Epithelial cell of esophagus (primary cell): ENCODE measurements at places on chromosomes 1 and 21.

DNA sequence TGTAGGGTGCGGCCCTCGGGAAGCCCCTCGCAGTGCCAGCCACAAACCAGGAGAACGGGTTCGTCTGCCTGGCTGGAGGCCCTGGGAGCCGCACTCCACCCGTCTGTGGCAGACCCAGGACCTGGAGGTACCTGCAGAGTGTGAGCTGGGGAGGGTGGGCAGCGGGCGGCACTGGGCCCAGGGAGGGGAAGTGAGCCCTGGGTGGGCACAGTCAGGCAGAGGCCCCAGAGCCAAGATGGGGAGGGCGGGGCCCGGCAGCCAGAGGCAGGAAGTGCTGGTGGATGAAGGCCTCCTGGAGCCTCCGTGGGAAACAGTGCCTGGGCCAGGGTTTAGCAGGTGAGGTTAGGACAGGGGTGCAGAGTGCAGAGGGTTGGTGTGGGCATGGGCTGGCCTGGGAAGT lies 4.0 kb upstream of the PEX10 start:
- DNase-seq = peak; percentile 65

DNA sequence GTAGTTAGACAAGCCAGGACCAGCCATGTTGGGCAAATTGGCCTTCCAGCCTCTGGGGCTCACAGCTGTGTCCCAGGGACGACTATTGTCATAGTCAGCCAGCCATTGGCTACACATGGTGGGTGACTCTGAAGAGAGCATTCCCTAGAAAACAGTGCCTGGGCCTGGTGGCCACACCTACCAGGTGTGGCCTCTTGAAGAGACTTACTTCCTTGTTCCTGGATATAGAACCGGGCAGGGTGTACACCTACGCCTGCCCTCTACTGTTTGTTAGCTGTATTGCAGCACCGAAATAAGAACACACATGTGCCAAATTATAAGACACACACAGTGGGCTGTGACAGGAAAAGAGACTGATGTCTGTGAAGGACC lies 134.6 kb upstream of the ARHGEF16 start:
- peak; percentile 37 for DNase-seq

GRCh38 chr1:152440635-152441471 lies 26.8 kb upstream of the CRNN start:
- DNase-seq = peak; percentile 81

GRCh38 chr1:175222296-175222938 lies 29.8 kb upstream of the KIAA0040 start:
- DNase-seq = peak; percentile 96

DNA sequence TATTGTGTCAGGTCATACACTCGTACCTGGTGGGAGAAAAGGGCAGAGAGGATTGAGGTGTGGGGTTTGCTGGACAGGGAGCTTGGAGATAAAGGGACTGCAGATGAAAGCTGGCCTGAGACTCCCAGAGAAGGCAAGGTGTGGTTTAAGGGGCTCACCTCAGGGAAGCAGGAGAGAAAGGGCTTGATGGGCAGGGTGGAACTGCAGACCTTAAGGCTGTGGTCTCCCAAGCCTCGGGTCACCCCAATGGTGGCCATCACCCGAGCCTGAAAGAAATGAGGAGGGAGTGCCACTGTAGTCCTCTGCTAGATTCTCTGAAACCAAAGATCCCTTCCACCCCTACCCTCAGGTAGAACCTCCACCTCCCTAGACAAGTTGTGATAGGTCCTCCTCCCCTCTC lies 3.7 kb upstream of the RHOC start:
- no peak for DNase-seq

DNA sequence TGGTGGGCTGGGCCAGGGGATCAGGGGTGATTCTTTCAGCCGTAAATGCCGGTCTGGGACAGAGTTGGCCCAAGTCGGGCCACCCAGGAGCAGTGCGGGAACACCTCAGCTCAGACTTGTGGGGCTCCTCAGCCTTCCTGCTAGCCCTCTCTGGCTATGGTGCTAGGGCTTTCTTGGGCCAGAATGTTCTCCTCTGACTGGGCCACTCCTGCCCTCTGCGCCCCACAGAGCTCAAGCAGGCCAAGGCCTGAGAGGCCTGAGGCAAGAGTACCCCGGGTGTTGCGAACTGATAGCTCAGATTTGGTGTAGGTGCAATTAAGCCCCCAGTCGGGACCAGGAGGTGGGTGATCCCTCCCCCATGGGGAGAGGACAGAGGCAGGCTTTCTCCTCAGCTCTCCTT lies 51.8 kb downstream of the LGR6 start:
- DNase-seq = no peak

- no peak for DNase-seq
Observed at GRCh38 chr1:226903819-226904716, 33.7 kb downstream of the PSEN2 start.

- DNase-seq = no peak
Observed at GRCh38 chr21:45835301-45836267, 146.0 kb upstream of the COL6A1 start.

GRCh38 chr1:41626616-41627375 lies 142.3 kb upstream of the EDN2 start:
- DNase-seq = peak; percentile 93

DNA sequence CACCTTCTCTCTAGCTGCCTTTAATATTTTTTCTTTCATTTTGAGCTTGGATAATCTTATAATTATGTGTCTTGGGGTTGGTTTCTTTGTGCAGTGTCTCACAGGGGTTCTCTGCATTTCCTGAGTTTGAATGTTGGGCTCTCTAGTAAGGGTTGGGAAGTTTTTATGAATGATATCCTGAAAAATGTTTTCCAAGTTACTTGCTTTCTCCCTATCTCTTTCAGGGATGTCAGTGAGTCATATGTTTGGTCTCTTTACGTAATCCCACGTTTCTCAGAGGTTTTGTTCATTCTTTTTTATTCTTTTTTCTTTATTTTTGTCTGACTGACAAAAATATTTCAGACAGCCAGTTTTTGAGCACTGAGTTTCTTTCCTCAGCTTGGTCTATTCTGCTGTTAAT lies 55.4 kb upstream of the CCDC190 start:
- peak; percentile 72 for DNase-seq

DNA sequence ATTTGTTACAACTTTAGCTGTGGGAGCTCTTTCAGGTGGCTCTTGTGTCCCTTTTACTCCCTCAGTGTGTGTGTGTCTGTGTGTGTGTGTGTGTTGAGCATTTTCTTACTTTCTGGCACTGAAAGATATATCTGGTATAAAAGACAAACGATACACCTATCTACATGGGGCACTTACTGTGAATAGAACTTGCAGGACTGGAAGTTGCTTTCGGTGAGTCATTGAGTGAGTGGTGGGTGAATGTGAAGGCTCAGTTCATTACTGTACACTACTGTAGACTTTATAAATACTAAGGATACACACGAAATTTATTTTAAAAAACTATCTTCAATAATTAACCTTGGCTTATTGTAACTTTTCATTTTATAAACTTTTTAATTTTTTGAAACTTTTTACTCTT lies 38.7 kb downstream of the BTBD8 start:
- DNase-seq = peak; percentile 86

DNA sequence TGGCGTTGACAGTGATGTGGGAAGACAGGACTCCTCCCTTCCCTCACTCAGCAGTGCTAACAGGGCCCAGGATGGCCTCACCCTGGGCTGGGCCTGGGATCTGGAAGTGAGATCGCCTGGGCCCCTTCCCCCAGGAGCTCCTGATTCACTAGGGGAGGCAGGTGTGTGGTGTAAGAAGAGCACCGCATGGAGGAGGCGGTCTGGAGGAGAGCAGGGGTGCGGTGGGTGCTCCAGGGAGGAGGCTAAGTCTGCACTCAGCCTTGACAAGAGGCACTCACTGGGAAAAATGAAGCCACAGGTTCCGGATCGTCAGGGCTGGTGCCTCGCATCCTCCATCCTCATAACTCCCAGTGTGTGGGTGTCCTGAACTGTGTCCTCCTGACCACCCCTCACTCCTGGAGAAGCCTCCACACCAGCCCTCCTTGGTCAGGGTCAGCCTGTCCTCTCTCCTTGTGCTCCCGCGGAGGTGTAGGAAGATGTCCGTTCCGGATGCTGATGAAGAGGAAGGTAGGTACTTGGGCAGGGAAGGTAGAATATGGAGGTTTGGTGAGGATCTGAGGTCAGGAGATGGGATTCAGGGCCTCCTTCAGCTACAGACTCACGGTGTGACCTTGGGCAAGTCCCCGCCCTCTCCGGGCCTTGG lies 142.1 kb upstream of the WNT4 start:
- no peak for DNase-seq

GRCh38 chr1:234924450-234925355 lies 203.9 kb downstream of the TOMM20 start:
- DNase-seq = no peak

DNA sequence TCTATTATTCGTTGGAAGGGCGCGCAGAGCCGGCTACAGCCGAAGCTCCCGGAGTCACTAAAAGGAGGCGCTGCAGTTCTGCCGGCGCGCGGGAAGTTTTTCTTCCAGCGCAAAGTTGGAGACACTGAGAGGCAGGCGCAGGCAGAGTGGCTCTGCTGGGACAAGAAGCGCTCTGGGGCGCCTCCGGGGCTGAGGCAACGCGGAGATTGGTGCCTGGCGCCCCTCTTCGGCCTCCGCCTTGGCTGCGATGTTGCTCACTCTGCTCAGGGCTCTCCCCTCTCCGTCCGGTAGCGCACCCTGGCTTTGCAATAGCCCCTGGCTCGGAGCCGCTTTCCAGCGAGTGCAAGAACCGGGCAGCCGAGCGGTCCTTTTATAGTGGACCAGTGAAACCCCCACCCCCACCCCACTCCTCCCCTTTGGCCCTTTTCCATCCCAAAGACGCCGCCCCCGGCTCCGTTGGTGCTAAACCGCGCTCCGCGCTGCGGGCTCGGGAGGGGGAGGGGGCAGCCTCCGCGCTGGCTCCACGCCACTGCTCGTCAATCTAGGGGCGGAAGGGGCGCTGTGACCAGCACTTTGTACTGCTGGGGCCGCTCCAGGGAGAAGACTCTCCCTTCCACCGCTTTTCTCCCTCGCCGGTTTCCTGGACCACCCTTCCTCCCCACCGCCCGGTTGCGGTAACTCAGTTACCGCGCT lies at the start of gene ADAMTS1:
ADAMTS1 (minus strand) TSS at position 344 of the 693 bp plus-strand sequence. CDS start 455 bp downstream, outside the sequence.
- DNase-seq = peak; percentile 66

GRCh38 chr1:96481409-96481808 lies 240.2 kb upstream of the PTBP2 start:
- DNase-seq = no peak

DNA sequence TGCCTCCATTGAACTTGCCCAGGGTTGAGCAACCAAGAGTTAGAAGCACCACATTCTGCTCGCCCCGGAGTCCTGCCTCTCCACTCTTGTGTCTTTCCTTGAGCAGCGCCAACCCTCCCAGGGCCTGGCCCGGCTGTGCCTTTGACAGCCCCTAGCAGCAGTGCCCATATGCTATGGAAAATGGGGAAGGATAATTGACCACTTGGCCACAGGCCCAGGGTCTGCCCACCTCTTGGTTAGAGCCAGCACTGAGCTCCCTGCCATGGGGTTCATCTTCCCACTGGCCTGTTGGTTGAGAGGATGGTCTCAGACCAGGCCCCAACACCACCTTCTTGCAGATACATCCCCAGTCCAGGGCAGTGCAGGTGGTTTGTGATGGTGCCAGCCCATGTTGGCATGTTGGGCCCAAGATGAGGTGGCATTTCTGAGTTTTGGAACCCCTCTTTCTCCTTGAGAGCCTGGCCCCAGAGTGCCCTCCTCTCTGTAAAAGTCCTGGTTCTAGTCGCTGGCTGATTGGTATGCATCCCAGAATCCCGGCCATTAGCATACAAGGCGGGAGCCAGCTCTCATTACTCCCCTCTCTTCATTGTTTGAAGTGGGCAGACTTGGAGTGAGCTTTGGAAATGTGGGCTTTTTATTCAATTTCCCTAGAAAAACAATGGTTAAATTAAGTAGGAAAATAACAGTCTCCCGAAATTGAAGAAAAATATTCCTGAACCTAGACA lies 7.6 kb downstream of the ARHGEF10L start:
- DNase-seq = no peak

DNA sequence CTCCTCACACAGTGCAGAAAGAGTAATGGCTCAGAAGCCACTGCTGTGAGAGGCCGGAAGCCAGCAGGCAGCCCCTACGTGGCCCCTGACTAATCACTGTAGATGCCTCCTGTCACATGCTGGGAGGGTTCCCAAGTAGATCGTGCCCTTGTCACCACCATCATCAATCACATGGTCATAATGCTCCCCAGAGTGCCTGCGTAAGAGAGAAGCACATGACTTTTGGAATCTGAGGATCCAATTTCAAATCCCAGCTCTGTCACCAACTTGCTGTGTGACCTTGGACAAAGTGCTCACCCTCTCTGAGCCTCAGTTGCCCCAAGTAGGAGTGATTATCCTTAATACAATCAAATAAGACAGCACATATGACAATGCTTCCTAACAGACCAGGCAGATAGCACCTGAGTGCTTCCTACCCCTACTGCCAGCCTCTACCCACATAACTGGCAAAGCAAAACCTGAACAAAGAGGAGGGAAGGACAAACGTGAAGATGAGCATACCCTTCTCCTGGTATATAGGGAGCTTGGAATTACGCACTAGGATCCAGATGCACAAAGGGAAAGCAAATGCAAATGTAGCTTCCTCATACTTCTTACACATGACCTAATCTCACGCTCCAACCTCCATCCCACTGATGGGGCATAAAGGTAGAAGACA lies 65.7 kb downstream of the SDC3 start:
- DNase-seq = no peak

DNA sequence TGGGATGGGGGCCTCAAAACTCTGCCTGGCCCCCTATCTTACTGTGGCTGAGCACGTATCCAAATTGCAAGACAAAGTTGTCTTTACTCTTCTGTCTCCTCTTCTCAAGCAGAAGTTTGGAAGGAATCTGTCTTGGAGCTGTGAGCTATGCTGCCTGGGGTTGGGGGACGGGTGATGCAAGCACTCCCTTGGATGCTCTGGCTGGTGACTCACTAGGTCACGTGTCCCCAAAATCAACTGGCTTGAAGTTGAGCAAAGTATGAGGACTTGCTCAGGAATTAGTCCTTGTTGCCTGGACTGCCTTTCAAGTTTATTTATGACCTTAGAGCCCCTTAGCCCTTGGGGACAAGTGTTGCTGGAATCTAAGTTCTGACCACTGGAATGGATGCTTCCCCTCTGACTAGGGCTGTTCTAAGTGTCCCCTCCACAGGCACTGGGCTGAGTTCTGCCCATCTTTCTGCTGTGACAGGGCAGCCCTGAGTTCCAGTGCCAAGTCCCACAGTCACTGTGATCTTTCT lies 269.5 kb downstream of the HHAT start:
- peak; percentile 87 for DNase-seq

DNA sequence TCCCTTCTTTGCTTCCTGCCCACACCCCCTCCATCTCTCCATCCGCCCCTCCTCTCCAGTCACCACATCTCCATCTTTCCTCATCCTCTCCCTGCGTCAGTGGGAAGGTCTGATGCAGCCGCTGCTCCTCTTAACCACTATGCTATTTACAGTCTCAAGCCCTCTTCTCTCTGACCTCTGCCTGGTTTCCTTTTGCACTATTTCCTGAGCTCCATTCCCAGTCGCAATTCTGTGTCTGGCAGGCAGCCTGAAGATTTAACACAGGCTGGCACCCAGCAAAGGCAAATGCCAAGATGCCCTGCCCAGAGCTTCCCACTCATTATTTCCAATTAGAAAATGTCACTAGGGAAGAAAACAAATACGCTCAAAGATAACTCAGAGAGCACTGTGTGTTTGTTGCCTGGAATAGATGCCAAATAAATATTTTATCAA lies 89.6 kb upstream of the LPGAT1 start:
- DNase-seq = no peak

DNA sequence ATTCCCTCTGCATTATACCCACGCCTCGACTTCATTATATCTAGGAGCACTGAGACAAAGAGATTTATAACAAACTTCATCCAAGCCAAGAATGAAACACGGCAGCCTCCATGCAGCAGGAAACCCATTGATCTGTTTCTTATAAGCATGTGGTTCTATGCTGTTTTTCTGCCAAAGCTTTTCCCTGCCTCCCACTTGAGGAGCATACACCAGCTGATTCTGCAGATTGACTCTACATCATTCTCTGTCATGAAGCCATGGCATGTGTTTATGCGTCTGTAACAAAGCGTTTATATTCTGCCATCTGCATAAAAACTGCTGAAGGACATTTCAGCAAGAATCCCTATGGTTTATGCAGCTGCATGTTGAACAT lies 102.0 kb downstream of the CYYR1 start:
- DNase-seq = no peak
